Left cardiac atrium (tissue), 4 donors: ENCODE measurements at places on chromosomes 5 and 9.

GRCh38 chr5:115455301-115455707, 89.3 kb downstream of the FEM1C start:
- peak; percentile 37 for DNase-seq

DNA sequence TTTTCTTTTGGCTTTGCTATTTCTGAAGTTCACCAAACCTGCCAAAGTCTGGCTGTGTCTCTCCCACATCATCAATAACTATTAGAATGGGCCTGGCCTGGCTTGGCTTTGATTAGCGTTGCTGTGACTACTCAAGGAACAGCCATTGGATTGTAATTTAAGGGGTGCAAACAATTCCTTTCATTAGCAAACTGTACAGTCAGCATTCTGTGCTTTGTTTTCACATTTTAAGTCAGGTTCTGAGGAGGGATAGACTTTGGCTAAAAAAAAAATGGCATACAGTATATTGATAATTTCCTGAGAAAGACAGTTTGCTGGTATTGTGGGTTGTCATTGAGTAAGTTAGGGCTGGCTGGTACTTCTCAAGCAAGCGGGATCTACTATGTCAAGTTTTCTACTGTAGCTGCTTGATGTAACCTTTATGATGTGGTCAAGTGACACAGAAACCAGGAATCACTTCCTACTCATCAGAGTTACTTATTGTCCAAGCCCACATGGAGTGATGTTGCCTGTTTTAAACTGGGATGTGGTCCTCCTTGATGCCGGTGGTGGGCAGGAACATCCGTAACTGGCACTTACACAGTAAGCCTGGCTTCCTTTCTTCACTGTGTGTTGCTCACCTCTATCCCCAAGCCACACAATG, 161.4 kb downstream of the CD180 start:
- DNase-seq, result no peak

- no peak for DNase-seq
These were observed 68.2 kb downstream of the TLE1 start for GRCh38 chr9:81621118-81621517.

DNA sequence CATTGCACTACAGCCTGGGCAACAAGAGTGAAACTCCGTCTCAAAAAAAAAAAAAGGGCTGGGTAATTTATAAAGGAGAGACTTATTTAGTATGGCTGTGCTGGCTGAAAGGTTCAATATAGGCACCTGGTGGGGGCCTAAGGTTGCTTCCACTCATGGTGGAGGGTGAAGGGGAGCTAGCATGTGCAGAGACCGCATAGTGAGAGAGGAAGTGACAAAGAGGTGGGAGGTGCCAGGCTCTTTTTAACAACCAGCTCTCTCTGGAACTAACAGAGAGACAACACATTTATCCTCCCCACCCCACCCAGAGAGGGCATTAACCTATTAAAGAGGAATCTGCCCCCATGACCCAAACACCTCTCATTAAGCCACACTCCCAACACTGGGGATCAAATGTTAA, 28.9 kb upstream of the SERINC5 start:
- DNase-seq, result no peak

GRCh38 chr9:114910541-114910940, 19.9 kb downstream of the TNFSF8 start:
- DNase-seq, result no peak

- DNase-seq, result no peak
These were observed 138.3 kb upstream of the SMIM23 start for GRCh38 chr5:171647043-171647903.

GRCh38 chr5:160479926-160480325, 58.3 kb downstream of the PTTG1 start:
- no peak for DNase-seq

DNA sequence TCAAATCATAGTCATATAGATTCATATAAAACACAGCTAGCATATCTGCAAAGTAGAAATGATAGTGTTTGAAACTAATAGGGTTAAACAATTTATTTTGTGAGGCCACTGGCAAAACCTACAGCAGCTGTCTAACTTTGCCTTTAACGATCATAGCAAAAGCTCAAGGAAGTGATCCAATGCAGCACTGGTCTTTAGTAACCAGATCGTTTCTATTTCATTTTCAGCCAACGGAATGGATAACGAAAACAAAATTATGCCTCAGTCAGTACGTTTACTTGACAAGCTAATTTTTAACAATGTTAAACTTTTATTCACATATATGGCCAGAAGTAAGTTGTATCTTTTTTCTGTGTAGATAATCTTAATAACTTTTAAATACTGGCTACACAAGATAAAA, 17.7 kb downstream of the MLLT3 start:
- DNase-seq, result no peak

- no peak for DNase-seq
These were observed 137.9 kb downstream of the MPDZ start for GRCh38 chr9:13141629-13142028.

GRCh38 chr9:131723632-131724031, 16.2 kb downstream of the RAPGEF1 start:
- DNase-seq, result no peak

DNA sequence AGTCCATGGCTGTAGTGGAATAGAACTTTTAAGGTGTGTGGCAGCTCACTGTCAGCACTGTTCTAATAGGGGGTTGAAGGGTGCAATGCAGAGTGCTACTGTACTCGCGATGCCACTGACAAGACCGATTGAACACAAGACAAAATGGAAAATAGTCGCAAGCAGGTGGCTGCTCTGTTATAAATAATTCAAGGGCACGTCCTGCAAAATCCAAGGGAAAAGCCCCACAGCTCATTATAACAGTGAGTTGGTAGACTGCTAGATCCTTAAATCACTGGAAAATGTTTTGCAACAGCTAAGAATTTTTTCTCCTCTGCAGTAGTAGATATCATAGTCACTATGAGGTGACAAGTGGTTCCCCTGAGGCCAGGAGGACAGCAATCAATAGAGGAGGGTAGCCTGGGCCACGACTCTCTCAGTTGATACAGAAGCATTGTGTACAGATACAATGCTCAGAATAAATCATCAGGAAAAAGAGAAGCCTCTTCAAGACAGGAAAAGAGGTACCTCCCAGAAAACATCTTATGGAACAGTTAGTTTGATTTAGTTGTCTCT, 926.3 kb downstream of the TLE4 start:
- no peak for DNase-seq

GRCh38 chr9:134778841-134779411, 101.7 kb upstream of the FCN2 start:
- DNase-seq, result peak; percentile 73

- DNase-seq, result no peak
These were observed 23.2 kb downstream of the AHRR start for GRCh38 chr5:344668-345067.

DNA sequence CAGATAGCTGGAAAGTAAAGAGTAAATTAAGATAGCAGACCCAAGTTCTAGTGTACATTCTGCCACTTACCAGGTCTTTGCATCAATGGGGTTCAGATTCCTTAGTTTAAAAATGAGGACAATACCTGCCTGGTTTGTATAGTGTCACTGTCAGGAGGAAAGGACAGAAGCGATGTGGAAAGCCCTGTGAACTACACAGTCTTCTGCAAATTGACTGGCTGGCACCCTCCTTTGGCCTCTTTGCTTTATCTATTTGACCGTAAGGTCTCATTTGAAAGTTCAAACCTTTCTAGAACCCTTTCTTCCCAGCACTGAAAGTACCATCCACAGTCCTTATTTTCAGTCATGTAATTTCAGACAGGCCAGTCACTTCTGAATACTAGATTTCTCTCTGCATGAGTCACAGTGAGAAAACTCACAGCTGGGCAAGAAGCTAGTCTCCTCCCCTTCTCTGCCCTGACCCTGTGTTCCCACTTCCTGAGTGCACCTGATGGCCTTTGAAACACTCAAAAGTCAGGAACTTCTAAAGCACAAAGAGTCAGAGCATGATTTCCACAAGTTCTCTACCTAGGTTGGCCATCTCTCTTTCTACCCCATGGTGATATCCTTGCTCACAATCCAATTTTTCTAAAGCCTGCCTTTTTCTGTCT, 91.3 kb upstream of the RASEF start:
- no peak for DNase-seq

GRCh38 chr5:40405996-40406740, 273.5 kb upstream of the PTGER4 start:
- DNase-seq, result no peak

DNA sequence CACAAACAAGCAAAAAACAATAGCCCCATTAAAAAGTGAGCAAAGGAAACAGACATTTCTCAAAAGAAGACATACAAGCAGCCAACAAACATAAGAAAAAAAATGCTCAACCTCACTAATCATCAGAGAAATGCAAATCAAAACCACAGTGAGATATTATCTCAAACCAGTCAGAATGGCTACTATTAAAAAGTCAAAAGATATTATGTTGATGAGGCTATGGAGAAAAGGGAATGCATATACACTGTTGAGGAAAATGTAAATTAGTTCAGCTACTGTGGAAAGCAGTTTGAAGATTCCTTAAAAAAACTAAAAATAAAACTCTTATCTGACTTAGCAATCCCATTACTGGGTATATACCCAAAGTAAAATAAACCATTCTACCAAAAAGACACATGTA, 28.7 kb upstream of the BARX1 start:
- DNase-seq, result no peak

DNA sequence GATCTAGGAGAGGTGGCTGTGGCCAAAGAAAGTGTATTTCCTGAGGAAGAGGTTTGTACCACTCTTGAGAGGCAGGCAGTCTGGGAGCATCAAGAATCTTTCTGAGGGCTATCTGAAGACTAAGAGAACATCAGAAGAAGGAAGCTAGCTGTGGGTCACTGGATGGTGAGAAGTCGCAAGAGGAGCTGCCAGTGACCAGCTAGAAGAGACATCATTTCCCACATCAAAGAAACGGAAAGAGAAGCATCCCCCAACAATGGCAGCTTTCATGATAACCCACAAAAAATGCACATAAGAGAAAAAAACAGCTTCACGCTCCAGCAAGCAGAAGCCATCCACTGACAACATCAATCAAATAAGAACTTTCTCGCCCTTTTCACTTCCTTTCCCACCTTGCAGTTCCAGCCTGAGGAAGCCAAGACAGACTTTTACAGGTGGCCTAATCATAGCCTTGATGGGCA, 25.0 kb upstream of the CEP78 start:
- DNase-seq, result no peak

DNA sequence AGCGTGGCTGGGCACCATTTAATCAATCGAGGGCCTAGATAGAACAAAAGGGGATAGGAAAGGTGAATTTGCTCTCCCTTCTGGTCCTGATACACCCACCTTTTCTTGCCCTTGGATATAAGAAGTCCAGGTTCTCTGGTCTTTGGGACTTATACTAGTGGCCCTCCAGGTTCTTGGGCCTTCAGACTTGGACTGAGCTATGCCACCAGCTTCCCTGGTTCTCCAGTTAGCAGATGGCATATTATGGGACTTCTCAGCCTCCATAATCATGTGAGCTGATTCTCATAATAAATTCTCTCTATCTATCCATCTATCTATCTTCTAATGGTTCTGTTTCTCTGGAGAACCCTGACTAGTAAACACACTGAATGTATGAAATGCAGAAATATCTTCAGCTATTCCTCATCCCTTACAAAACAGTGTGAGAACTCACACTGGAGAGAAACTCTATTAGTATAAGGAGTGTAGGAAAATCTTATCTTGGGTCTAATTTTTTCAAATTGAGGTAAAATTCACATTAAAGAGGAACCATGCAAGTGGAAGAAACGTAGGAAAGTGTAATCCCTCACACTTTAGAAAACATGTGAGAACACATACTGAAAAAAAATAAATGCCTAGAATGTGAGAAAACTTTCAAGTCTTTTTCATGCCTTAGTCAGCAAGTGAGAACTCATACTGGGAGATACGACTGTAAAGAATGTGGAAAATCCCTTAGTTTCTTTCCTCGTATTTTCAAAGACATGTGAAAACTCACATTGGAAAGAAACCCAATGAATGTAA, 15.5 kb downstream of the PCDHB15 start:
- no peak for DNase-seq

DNA sequence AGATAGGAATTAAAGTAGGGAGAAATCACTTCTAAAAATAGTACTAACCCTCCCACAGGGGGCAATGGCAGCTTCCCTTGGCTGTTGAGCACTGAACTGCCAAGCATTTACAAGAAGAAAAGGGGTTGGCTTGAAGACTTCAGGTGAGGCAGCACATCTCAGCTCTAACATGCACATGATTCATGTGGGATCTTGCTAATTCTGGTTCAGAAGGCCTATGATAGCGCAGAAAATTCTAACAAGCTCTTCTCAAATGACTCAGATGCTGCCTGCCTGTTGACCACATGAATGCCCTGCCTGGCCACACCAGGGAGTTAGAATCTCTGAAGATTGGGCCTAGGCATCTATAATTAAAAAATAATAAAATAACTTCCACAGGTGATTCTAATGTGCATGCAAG, 22.6 kb downstream of the CD180 start:
- DNase-seq, result no peak

- no peak for DNase-seq
These were observed 54.2 kb downstream of the ZSWIM6 start for GRCh38 chr5:61386045-61386800.

GRCh38 chr5:76062502-76063041, 20.6 kb upstream of the SV2C start:
- no peak for DNase-seq

- peak; percentile 87 for DNase-seq
These were observed at the start of gene CXXC5 for GRCh38 chr5:139648205-139649081. CXXC5 (plus strand) TSS chr5:139648349; CDS start chr5:139680524, 32,175 bp downstream.

DNA sequence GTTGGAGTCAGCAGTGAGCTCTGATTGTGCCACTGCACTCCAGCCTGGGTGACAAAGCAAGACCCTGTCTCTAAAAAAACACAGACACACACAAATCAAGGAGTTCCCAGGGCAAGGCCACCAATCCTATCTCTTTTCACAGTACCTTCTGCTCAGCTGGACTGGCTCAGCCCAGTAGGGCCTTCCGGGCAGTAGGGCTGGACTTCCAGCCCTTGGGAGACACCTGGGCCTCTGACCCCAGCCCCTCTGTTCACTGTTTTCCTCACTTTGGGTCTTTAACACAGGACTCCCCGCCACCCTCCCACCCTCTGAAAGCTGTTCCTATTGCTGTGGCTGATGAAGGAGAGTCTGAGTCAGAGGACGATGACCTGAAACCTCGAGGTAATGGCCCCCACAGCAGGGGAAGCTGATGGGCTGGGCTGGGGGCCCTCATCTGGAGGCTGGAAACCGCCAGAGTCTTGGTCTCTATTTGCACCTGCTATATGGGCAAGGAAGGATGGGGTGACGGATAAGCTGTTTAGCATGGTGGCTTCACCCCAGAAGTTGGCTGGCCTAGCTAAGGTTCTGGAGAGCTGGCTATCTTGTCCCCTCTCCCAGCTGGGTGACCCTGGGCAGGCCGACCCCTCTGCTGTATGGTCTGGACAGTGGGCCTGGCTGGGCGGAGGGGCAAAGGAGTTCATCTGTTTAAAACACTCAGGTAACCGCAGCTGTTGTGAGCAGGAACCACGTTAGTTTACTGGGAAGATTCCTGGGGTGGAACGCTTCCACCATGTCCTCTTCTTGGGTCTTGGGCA, 25.6 kb downstream of the USP20 start:
- no peak for DNase-seq

GRCh38 chr9:121075251-121076036, 689 bp downstream of the CNTRL start:
- no peak for DNase-seq

DNA sequence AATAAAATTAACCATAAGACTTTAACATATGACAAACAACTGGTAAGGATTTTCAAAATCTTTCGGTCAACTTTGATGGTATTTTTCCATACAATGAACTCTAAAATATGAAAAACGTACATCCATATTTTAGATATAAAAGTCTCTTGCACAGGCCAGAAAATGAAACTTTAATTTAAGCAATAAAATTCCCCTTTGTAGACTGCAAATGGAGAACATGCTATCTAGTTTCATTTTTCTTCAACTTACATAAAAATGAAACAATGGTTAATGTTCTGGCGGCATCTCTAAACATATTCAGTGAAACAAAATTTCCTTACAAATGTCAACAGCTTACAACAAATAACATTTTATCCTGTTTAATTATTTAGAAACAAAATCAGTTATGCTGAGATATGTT, 84.0 kb downstream of the USP20 start:
- DNase-seq, result no peak
